ENCODE measurements at places on chromosomes 4 and X. TPM values are rescaled to one million over a fixed set of nuclear protein-coding genes. Genes with fewer than 3 reads are reported as not detected.

DNA sequence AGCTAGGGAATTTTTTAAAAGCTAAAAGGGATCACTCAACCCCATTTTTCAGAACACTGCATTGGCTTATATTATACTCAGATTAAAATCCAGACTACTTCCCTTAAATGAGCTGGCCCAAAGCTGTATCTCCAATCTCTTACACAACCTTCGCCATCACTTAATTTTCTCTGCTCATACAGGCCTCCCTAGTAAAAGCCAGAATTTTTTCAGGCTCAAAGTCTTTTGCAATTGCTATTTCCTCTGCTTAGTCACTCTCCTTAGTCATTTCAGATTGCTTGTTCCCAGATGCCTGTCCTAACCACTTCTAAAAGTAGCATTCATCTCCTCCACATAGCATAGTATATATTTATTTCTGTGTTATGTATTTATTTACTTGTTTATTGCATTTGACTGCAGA lies 1587.9 kb upstream of the ADGRL3 start:
- no peak for DNase-seq

GRCh38 chrX:148495176-148495575 lies 5.2 kb upstream of the AFF2 start:
- no peak for DNase-seq

DNA sequence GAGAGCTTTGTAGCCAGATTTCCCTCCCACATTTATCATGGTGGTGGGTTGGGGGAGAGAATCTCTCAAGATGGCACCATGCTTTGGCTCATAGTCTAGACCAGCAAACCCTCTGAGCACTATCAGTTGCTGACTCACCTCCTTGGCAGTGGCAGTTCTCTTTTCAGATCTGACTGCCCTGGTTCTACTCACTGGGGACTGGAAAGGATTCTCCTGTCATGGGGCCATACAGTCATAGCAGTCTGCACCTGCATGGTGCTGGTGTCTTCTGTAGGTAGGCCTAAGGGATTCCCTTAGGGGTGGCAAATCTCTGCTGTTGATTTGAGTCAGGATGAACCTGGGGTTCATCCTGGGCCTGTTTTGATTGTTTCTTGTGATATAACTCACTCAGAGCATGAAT lies 2.6 kb downstream of the TEX13B start:
- DNase-seq, result no peak

DNA sequence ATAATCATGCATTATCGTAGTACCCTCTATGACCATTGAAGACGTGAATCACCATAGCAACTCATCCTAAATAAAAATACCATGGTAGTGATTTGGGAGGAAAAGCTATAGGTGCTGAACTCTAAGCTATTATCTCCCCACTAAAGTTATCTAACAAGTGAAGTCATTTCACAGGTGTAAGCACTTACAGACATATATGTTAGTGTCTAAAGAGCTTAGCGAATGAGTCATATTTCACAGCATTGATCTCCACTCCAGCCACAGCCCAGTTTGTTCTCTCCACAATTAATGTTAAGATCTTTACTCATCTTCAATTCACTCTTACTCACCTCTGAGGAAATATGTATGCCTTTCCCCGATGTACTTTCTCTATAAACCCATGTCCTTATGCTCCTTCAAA lies 57.0 kb downstream of the DCAF8L1 start:
- DNase-seq, result no peak

DNA sequence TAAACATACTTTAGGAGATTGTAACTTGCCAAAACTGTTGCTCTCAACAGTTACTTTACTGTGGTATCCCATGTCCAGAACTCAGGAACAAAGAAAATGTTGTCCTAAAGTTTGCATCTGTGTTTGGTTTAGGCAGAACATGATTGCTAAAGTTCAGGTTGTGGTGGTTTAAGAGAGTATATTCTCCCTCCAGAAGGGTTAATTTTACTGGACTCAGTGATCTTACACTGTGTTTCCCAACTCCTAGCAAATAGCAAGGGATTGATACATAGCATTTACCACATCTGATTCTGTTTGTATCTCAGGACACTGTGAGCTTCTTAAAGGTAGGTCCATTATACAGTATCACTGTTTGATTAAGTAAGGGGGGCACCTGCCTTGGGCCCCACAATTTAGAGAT lies 13.3 kb upstream of the DCK start:
- no peak for DNase-seq

GRCh38 chr4:61277785-61278760 lies 77.9 kb downstream of the ADGRL3 start:
- DNase-seq, result no peak

DNA sequence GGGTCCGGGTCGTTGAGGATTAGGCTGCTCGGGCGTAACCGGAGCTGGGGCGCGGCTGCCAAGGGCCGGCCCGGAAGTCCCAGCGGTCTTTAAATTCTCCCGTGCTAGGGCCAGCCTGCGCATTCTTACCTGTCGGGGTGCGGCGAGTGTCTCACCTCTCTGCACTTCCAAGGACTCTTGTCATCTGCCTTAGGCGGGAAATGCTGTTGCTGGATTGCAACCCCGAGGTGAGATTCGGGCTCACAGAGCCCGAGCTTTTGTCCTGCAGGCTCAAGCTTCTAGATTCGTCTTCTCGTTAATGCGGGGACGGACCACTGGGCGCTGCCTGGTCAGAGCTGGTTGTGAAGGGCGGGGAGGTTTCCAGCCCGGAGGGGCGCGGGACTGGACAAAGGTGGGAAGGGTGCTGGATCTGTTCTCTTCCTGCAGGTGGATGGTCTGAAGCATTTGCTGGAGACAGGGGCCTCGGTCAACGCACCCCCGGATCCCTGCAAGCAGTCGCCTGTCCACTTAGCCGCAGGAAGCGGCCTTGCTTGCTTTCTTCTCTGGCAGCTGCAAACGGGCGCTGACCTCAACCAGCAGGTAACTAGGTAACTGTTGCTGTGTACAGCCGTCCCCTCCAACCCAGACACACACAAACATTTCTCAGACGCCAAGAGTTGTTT lies at the start of gene ANKRD37:
Gene ANKRD37 (plus strand): TSS at position 118 of the 662 bp plus-strand sequence. CDS start 83 bp downstream, at position 201.
- peak; percentile 60 for DNase-seq

DNA sequence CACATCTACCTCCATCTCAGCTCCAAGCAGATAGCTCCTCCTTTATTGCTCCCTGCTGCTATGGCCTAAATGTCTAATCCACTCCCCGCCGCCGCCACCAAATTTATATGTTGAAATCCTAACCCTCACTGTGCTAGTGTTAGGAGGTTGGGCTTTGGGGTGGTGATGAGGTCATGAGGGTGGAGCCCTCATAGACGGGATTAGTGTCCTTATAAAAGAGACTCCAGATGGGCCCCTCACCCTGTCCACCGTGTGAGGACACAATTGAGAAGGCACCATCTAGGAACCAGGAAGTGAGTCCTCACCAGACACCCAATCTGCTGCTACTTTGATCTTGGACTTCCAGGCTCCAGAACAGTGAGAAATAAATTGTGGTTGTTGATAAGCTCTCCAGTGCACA lies 13.6 kb upstream of the TBC1D14 start:
- DNase-seq, result no peak

RP2 gene
- total RNA-seq, result 24.3 TPM

CD40LG gene
- not detected for total RNA-seq

TMSB15A gene
- 1.4 TPM for total RNA-seq

WDR17 gene
- under 0.01 TPM for total RNA-seq

CENPVL3 gene
- total RNA-seq, result not detected

DOCK11 gene
- total RNA-seq, result 0.26 TPM
